ENCODE measurements at places on chromosomes 7 and 10.

DNA sequence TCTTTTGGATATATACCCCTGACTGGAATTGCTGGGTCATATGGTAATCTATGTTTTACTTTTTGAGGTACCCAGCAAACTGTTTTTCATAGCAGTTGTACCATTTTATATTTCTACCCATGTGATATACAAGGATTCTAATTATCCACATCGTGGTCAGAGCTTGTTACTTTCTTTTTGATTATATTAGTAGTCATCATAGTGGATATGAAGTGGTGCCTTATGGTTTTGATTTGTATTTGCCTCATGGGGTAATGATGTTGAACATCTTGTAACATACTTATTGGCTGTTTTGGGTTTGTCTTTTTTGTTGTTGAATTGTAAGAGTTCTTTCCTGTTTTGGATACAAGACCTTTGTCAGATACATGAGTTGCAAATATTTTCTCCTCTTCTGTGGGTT is 51.7 kb downstream of the MAPK8 start:
- DNase-seq: no peak

- no peak for DNase-seq
These were observed 166.4 kb downstream of the DNAJB6 start for GRCh38 chr7:157503229-157503628.

- no peak for DNase-seq
These were observed 43.8 kb downstream of the SP8 start for GRCh38 chr7:20742913-20743312.

- no peak for DNase-seq
These were observed 51.8 kb upstream of the DUSP5 start for GRCh38 chr10:110445871-110446270.

DNA sequence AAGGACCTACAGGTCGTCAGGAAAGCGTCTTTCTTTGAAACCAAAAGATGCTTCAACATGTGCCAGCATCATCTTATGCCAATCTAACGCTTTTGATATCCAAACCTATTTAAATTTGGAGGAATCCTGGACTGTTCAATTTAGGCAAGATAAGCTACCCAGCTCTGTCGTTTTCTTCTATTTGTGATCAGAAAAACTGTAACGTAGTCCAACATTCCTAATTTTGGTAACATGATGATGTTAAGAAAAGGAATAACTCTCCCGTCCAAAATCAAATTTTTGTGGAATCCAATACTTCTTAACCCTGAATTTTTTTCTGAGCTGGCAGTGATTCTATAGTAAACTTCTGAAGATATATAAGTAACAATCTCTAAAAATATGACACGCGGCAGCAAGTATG is 93.3 kb upstream of the MKX start:
- no peak for DNase-seq

Measured in stimulated activated CD4-positive, alpha-beta T cell treated with anti-CD3 and anti-CD28 coated beads, Interleukin-4, amount 100 ng/mL, for 1 hour (primary cell).